Epithelial cell of prostate (primary cell): ENCODE measurements at places on chromosomes 1 and 21.

DNA sequence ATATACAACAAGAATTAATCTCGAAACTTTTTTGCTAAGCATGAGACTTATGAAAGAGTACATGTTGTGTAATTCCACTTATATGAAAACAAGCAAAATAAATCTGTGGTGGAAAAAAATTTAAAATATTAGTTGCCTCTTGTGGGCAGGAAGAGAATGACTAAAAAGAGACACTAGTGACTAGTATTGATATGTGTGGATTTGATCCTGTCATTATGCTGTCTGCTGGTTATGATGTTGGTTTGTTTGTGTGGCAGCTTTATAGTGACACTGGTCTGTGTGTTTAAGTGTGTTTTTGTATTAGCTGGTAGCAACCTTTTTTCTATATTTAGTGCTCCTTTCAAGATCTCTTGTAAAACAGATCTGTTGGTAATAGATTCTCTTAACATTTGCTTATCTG lies 267.8 kb upstream of the NRIP1 start:
- no peak for DNase-seq

DNA sequence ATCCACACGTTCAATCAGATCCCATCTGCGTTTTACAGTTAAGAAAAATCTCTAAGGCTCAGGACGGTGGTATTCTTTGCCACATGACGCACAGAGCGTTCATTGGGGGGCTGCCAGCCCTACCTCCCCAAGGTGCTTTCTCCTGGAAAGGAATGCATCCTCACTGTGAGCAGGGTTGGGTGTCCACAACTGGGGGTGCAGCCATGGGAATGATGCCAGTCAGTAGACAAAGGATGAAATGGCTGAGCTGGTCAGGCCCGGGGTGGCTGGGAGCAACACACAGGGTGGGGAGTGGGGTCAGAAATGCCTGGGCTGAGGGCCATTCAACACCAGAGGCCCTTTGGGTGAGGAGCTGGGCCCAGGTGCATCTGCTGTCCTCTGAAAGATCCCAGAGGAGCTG lies 25.9 kb downstream of the OPTC start:
- no peak for DNase-seq

DNA sequence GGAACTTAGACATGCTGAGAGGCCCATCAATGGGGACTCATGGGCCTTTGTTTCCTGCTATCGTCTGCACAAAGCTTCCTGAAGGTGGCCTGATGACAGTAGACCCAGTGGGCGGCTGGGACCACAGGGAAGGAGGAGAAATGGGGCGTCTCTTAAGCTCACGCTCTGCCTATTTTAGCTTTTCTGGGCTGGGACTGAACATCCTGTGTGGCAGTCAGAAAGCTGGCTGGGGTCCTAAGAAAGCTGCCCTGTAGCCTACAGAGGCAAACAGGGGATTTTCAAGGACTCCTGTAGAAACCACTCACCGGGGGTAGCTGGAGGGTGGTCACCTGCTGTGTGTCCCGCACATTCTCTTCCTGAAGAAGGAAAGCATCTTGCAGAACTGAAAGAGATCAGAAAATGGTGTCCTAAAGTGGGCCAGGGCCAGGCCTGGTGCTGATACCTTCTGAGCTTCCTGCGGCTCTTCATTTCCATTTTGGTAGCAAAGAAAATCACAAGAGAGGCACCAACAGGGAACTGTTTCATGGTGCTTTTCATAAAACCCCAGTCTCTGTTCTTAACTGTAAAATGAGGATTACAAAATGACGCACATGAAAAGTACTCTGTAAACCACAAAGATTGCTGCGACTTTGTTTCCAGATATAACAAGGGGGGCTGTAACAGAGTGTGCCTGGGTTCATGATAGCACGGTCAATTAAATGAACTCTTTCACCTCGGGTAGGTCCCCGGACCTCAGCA lies 8.6 kb downstream of the ZNF496 start:
- no peak for DNase-seq

DNA sequence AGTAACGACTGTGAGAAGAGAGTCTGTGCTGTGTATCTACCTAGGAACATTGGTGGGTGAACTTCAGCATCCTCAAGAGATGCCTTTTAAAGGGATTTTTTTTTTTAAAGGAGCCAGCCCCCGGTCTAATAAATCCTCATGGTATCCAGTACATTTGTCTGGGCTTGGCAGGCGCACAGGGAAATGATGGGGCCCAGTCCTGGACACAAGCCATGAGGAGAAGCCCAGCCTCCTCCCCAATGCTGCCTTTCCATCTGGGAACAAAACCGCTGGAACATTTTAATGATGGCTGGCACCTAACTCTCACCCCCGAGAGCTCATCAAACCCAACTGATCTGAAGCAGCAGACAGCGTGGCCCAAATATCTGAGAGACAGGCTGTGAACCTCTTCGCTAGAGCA lies 64.2 kb downstream of the ACOT7 start:
- no peak for DNase-seq

GRCh38 chr1:155012776-155013602 lies 10.4 kb downstream of the ZBTB7B start:
- DNase-seq = no peak

- DNase-seq = no peak
Observed at GRCh38 chr1:101261623-101262022, 24.8 kb downstream of the S1PR1 start.

- peak; percentile 29 for DNase-seq
Observed at GRCh38 chr21:39094847-39095579, 88.2 kb downstream of the PSMG1 start.

- DNase-seq = no peak
Observed at GRCh38 chr1:47996406-47997226, 569 bp downstream of the TRABD2B start.

GRCh38 chr1:42821690-42822089 lies 4.5 kb upstream of the SVBP start:
- no peak for DNase-seq

DNA sequence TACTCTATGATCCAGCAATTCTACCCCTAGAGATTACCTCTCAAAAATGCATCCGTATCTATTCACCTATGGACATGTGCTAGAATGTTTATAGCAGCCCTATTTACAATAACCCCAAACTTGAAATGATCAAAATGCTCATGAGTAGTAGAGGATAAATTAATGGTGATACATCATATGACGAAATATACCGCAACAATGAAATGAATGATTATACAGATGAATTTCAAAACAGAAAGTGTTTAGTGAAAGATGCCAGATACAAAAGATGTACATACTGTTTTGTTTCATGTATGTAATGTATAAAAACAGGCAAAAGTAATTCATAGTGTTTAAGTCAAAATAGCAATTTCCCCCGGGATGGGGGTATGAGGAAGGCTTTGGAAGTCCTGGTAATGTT lies 91.0 kb upstream of the CD55 start:
- DNase-seq = no peak

GRCh38 chr1:77395051-77395450 lies 113.2 kb downstream of the AK5 start:
- no peak for DNase-seq

DNA sequence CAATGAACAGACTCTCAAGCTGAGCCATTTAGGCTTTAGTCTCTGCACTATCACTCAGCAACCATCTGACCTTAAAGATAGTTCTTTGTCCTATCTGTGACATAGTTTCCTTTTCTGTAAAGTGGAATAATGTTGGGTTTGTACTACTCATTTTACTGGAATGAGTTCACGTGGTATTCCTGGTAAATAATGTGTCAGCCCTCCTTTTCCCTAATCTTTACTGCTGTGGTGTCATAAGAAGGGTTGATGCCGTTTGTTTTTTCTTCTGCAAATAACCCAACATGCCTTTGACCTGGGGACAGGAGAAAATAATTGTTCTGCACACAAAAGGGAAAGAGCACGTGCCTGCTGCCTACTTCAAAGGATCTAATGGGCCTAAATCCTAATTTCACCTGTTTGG lies 297.8 kb downstream of the BRINP3 start:
- no peak for DNase-seq

DNA sequence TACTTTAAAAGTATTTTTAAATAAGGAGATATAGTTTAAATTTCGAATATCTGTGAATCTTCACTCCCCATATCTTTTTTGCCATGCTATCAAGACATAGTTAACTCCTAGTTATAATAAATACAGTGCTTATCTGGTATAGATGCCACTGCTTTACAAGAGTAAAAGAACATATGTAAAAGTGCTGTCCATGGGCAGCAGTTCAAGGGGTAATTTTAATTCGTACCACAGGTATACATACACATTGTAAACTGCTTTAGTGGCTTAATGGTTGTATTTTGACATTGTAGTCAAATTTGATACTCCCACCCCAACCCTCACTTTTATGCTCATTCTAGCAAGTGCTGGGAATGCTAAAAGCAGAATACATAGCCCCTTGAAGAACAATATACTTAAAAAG lies 18.6 kb downstream of the POU2F1 start:
- no peak for DNase-seq

DNA sequence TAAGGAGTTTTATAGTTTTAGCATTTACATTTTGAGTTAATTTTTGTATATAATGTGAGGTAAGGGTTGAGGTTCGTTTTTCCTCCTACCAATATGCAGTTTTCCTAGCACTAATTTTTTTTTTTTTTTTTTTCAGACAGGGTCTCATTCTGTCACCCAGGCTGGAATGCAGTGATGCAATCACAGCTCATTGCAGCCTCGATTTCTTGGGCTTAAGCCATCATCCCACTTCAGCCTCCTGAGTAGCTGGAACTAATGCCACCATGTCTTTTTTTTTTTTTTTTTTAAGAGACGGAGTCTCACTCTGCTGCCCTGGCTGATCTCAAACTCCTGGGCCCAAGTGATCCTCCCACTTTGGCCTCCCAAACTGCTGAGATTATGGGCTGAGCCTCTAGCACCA lies 2.5 kb upstream of the UBASH3A start:
- no peak for DNase-seq

- DNase-seq = no peak
Observed at GRCh38 chr1:154840269-154841176, 29.6 kb downstream of the KCNN3 start.

- no peak for DNase-seq
Observed at GRCh38 chr1:219575563-219575962, 37.3 kb downstream of the ZC3H11B start.

DNA sequence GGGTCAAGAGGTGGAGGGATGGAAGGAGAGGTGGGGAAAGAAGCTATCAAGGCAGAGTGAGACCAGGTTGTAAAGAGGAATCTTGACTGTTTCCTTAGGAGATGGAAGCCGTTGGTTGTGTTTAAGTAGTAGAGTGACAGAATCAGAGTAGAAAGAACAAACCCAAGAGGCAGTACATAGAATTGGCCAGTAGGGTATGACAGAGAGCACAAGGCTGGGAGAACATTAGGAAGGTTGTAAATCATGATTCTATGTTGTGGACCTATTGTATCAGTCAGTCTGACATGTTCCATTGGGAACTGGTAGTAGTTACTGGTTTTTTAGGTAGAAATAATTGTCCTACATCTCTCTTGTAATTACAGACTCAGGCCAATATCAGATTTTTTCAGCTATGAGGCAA lies 486.9 kb upstream of the USP24 start:
- no peak for DNase-seq

DNA sequence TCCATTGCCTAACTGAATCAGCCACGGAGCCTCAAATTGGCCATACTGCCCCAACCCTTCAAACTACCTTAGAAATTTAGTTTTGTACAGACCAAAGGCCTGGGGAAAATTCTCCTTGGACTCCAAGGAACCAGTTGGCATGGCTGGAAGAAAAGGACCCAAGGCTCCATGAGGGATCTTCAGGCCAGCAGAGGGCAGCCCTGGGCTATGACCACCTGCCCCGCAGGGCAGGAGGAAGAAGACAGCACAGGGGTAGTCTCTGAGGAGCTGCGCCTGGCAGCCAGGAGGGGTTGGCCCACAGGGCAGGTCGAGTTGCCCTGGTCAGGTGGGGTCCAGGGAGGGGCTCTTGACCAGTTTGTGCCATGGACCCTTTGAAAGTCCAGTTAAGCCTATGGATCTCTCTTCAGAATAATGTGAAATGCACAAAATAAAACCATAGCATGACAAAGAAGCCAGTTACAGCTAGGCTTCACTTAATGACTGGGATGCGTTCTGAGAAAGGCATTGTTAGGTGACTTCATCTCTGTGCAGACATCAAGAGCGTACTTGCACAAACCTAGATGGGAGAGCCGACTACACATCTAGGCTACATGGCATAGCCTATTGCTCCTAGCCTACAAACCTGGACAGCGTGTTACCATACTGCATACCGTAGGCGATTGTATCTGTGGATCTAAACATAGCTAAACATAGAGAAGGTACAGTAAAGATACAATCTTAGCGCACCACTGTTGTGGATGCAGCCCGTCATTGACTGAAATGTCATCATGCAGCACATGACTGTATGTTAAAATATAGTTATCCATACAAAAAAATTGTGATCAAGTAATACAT lies 26.1 kb downstream of the CACNA1S start:
- DNase-seq = no peak

DNA sequence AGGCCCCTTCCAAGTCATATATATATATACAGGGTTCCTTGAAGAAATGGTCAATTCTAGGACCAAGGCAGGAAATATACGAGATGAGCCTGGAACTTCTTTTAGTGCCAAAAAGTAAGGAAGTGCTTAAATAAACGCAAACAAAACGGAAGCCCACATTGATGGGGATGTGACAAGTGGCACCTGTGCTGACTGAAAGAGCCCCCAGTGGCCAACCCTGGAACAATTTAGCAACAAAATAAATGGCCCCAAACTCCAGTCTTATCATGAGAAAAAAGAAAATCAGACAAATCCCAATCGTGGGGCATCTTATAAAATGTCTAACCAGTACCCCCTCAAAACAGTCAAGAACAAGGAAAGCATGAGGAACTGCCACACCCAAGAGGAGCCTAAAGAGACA lies 17.7 kb downstream of the PLA2G5 start:
- no peak for DNase-seq

- DNase-seq = no peak
Observed at GRCh38 chr1:34645109-34645688, 109.6 kb upstream of the GJB5 start.

DNA sequence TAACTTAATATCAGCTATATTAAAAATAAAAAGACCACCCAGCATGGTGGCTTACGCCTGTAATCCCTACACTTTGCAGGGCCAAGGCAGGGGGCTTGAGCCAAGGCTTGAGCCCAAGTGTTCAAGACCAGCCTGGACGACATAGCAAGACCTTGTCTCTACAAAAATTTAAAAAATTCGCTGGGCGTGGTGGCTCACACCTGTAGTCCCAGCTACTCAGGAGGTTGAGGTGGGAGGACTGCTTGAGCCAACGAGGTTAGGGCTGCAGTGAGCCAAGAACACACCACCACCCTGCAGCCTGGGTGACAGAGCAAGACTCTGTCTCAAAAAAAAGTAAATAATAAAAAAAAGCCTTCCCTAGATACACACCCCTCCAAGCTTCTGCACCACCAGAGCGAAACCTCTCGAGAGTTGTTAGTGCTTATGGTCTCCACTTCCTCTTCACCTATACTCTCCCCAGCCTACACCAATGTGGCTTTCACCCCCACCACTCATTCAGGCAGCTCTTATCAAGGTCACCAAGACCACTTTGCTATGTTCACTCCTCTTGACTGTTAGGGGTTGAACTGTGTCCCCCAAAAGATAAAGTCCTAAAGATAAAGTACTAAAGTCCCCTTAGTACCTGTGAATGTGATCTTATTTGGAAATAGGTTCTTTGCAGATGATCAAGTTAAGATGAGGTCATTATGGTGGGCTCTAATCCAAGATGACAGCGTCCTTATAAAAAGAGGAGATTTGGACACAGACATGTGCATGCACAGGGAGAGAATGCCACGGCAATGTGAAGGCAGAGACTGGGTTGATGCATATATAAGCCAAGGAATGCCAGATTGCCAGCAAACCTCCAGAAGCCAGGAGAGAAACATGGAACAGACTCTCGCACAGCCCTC lies 6.8 kb upstream of the PPP1R15B start:
- no peak for DNase-seq
